ENCODE measurements at places on chromosomes 11 and 22.

GRCh38 chr11:69317401-69318092, 23.6 kb downstream of the MYEOV start:
- DNase-seq: no peak

GRCh38 chr11:45850446-45850845, 3.2 kb downstream of the CRY2 start:
- DNase-seq: no peak

- DNase-seq: no peak
These were observed 132.0 kb upstream of the NAV2 start for GRCh38 chr11:19580646-19581045.

GRCh38 chr11:92826603-92827002, 142.8 kb upstream of the MTNR1B start:
- DNase-seq: peak; percentile 23

- DNase-seq: no peak
These were observed 15.4 kb downstream of the CCDC34 start for GRCh38 chr11:27347359-27348339.

- DNase-seq: peak; percentile 24
These were observed 10.4 kb upstream of the HIKESHI start for GRCh38 chr11:86291466-86292262.

DNA sequence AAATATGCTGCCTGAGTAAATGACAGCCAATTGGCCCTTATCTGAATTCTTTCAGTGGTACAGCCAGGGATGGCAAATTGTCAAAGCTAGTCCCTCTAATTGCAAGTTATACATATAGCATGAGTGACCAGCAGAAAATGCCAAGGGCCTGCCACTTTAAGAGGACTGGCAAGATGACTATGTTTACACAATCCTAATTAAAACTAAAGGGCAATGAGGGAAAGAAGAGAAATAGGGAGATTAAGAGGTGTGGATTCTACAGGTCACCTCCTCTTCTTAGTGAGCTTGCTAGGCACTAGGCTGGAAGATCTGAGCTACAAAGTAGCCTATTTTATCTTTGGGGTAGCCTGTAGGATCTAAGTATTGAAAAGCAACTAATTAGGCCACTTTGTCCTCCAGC, 13.5 kb downstream of the NUMA1 start:
- no peak for DNase-seq

- no peak for DNase-seq
These were observed 25.5 kb upstream of the SHISAL1 start for GRCh38 chr22:44338177-44338810.

- no peak for DNase-seq
These were observed 142.7 kb downstream of the WNT7B start for GRCh38 chr22:45834241-45834640.

Measured in NCI-H446 (cell line).